ENCODE measurements at places on chromosomes 11 and 22.

GRCh38 chr11:61054927-61055562, 47.2 kb upstream of the CD5 start:
- no peak for DNase-seq

DNA sequence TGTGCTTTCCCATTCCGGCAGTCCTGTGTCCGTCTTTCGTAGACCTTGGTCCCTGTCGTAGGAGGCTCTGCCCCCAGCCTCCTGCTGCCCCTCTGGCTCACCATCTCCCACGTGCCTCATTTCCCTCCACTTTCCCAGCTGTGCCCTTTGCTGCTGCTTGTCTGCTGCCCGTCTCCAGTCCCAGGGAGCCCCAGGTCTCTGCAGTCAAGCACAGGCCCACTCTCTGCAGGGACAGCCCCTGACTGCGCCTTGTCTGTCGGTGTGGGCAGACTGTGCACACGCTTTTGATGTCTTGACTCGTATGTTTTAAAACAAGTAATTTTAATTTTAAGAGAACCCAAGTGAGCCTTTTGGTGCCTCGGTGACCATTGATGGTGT, 12.4 kb downstream of the DGCR8 start:
- DNase-seq: no peak

DNA sequence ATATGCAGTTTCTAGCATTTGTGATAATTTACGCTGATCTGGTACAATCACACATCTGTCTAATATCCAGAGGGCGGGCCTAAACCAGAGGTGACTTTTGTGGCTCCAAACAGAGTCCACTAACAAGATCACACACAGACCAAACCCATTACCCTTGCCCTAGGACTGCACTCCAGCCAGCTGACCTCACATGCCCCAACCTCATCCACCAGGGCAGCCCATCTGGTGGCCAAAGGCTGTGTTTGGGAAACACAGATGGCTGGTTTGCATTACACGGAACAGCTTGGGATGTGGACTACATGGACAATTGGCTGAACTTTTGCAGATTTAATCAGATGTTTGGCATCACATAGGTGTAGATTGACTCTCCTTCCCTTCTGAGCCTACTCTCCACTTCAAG, 228.2 kb downstream of the GRIK4 start:
- DNase-seq: no peak

DNA sequence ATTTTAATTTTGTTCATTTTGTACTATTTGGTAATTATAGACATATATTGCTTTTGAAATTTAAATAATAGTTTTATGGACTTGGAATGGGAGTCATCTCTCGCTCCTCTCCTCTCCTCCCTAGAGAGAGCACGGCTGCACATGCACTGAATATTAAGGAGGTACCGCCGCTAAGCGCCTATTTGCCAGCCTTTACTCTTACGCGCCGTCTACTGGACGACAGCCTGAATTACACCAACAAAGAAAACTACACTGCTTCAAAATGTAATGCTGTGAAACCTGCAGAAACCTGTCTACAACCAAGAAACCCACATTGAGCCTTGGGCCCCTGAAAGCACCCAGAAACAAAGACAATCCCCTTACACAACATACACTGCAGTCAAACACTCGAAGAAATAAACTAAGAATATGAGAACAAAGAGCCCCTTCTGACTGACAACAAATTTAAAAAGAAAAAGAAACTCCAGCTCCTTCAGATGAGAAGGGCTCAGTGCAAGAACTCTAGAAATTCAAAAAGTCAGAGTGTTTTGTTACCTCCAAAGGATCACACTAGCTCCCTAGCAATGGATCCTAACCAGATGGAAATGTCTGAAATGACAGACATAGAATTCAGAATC, 737.2 kb downstream of the LRRC4C start:
- DNase-seq: no peak

GRCh38 chr11:36564376-36565030, 3.3 kb upstream of the RAG1 start:
- peak; percentile 86 for DNase-seq

GRCh38 chr11:1289211-1289935, 20.1 kb downstream of the TOLLIP start:
- no peak for DNase-seq

GRCh38 chr11:44285756-44286155, 24.2 kb downstream of the ALX4 start:
- peak; percentile 90 for DNase-seq

GRCh38 chr11:133522344-133522743, 10.0 kb downstream of the OPCML start:
- no peak for DNase-seq

DNA sequence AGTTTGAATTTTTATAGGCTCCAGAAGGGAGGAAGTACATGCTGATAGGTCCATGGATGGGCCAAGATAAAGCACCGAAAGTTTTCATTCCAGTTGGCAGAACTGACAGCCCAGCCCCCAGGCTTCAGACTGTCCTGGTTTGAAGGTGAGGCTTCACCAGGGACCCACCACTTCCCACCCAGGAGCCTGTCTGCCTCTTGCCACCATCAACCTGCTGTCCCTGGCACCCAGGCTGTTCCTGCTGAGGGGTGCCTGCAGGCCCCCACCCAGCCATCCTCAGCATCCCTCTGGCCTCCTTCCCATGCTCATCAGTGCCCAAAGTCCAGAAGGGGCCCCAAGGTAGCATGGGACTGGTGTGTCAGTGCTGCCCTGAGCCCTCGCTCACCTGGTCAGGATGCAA, 463.9 kb downstream of the NELL1 start:
- no peak for DNase-seq

DNA sequence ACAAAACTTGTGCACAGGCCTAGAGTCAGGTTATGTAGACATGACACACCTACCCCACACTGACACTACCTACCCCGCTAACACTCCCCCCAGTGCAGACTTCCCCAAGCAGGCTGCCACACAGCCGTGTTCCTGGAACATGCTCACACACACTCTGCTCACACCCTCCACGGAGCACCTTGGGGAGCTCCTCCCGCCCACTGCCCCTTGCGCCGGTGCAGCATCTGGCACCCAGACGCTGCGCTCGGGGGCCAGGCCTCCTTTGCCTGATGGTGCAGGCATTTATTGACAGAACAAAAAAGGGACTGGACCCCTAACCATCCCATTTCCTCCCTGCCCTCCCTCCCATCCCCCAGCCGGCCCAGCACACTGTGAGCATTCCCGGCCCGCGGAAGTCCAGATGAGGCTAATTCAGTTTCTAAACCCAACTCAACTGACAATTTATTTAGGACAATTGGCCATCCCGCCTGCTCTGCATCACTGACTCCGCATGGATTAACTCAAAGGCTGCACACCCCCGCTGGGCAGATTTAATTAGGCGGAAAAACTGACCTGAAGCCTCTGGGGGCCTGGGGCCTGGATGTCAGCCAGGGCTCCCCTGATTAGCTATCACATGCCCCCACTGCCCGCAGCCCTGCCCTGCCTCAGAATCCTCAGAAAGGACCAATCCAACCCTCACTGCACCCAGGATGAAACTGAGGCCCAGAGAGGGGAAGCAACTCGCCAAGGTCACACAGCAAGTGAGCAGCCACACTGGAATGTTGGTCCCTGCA, 30.1 kb downstream of the KCNC1 start:
- no peak for DNase-seq

- no peak for DNase-seq
Measured at GRCh38 chr11:46834821-46835220, 11.3 kb downstream of the CKAP5 start.

DNA sequence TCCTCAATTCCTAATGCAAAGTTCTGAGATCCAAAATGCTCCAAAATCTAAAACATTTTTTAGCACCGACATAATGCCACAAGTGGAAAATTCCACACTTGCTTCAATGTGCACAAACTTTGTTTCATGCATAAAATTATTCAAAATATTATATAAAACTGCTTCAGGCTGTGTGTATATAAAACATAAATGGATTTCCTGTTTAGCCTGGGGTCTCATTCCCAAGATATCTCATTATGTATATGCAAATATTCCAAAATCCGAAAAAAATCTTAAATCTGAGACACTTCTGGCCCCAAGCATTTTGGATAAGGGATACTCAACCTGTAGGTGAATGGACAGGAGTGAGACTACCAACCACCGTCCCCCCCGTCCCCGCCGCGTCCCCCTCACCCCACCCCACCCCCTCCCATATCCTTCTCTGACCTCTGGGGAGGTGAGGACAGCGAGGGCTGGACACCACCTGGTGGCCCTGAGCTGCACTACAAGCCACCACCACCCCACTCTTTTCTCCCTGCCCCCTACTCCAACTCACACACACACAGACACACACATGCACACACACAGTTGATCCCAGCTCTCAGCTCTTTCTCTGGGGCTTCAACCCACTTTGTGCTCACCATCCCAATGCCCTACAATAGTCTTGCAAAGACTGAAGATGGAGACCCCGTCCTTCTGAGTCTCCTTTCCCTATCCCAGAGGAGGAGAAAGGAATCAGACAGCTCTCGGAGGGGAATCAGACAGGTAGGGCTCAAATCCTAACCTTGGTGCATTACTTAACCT, 101.0 kb downstream of the PDE2A start:
- no peak for DNase-seq

GRCh38 chr11:126194121-126194543, 17.3 kb downstream of the RPUSD4 start:
- DNase-seq: peak; percentile 63

DNA sequence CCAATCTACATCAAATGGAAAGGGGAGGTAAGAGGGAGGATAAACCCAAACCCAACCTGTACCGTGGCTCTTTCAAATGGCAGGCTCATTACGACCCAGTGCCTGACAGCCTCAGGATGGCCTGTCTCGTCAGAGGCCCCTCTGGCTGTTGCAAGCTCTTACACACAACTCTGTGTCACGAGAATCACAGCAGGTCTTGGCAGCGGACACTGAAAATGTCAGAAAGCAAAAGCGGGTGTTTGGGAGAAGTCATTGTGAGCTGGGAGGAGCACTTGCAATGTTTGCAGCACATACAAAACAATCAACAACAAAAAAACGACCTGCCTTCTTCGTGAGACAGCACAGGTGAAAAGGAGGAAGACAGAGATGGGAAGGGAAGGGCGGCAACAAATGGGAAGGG, 248.1 kb downstream of the OPCML start:
- no peak for DNase-seq

GRCh38 chr11:128481135-128481534, 106.2 kb downstream of the ETS1 start:
- DNase-seq: no peak

All from umbilical cord (tissue), 2 donors.